ENCODE measurements at places on chromosomes 12 and 14.

DNA sequence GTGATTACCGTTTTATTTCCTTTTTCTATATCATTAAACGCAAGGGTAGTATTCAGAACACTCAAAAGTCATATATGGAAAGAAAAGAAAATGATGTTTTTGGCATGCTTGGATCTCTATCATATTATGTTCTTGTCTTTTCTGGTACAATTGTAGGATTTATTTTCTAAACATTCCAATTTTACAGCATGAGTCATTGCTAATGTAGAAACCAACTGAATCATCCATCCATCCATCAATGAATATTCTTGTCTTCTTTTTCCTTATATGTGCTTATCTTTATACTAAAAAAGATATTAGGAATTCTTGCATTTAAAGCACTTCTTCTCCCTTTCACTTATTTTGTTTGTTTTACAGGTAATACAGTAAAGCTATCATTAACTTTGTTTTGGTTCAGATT, 20.4 kb upstream of the AMIGO2 start:
- no peak for DNase-seq

DNA sequence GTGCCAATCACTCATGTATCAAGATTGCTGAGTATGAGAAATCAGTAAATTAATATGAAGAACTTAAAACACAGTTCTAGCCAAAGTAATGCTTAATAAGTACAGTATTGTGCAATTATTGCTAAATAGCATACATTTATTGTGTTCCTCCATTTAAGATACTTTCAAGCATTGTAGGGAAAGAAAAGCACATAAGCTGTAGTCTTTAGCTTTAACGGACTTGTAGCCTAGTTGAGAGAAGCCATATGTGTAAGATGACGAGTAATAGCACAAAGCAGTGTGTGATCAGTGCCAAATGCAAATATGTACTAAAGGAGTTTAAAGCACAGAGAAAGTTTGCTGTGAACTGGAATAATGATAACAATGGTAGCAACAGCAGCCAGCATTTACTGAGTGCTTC, 38.1 kb downstream of the ETV6 start:
- DNase-seq = no peak

GRCh38 chr12:119302451-119303080, 32.0 kb upstream of the CCDC60 start:
- no peak for DNase-seq

DNA sequence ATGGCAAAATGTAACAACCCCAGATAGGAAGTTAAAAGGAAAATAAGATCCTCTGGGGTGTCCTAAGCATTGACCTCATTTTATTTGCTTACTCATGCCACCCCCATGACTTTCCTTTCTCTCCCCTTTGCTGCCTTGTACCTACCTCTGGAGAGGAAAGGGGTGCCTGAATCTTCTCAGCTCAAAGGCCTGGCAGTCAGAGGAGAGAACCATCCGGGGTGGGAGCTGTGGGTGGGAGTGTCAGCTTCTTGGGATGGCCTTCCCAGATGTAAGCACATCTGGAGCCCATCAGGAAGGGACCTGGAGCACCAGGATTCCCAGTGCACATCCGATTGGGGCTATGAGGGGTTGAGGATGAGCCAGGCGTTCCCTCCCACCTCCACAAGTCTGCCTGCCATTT, 5.2 kb upstream of the ITGA5 start:
- no peak for DNase-seq

- DNase-seq = peak; percentile 67
Observed at GRCh38 chr14:99884834-99885648, 91.8 kb downstream of the EML1 start.

DNA sequence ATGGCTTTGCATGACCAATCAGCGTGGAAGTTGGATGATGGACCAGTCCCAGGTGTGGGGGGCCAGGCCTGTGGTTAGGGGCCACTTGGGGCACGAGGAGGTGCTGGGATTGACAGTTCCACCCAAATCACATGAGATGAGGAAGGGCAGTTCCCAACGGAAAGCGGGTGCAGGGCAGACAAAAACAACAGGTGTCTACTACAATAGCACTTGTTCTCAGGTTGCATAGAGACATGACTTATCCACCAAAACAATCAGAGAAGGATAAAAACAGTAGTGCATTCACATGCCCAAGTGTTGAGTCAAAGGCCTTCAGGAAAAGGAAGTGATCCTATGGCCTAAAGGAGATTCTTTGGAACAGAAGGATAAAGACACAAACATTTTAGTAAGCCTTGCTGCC, 14.6 kb upstream of the EIF2B2 start:
- no peak for DNase-seq

DNA sequence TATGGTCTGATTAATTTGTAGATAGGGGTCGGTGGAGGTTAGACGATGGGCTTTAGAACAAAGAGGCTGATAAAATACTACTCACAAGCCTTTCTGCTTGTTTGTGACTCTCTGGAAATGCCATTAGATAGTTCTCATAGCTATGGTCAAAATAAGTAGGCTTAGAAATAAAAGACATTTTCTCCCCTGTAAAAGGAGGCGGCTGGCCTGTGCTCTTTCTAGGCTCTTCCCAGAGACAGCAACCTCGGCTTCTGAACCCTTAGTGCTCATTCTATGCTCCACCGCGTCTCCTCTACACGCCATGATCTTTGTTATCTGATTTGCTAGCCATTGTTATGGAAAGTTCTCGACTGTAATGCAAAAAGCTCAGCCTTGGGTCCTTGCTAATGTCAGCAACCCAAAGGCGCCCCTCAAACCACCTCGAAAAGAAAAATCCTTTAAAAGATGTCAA, 64.5 kb downstream of the CRADD start:
- DNase-seq = no peak

DNA sequence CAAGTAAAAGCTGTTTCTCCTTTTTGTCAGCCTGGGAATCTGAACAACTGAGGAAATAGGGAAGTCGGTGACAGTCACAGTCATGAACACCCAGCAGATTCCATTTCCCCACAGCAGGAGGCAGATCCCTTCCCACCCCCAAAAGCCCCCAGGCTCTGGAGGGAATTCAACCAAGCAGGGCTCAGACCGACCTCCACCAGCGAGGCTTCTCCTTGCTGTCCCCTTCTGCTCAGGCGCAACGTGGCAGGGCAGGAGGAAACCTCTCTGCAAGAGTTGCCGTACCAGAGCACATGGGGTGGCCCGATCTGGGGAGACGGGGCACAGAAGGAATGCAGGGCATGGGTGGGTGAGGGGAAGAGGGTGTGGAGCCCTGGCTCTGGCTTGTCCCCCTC, 319 bp downstream of the GALNT6 start:
- peak; percentile 62 for DNase-seq

GRCh38 chr12:48894271-48894670, 28.6 kb upstream of the RND1 start:
- no peak for DNase-seq
